ENCODE measurements at places on chromosomes 12 and 14.

- no peak for DNase-seq
Measured at GRCh38 chr12:99009654-99010296, 364.7 kb downstream of the APAF1 start.

DNA sequence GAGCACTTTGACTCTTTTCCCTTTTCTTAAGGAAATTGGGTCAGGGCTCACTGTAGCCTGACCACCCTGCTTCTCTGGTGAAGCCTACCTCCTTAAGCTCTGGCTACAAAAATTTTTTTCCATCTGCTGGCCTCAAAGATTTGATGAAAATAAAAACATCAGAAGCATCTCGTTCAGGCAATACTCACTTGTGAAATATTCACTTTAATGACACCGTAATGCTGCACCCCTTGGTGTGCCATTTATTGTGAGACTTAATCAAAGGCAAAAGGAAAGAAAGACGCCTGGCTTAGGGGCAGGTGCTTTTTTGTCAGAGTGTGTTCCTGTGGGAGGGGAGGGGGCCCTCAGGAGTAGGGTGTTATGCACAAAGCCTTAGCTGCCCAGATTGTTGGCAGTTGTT is 155.0 kb upstream of the TMPO start:
- DNase-seq, result no peak

- DNase-seq, result no peak
Measured at GRCh38 chr14:31785574-31785973, 224.4 kb downstream of the NUBPL start.

GRCh38 chr14:19771895-19772430 is 1.3 kb upstream of the OR4M1 start:
- DNase-seq, result no peak

All from activated T-cell treated with anti-CD3 and anti-CD28 coated beads for 24 hours (primary cell).